Hematopoietic multipotent progenitor cell (in vitro differentiated cells): ENCODE measurements at places on chromosomes 2 and 18.

DNA sequence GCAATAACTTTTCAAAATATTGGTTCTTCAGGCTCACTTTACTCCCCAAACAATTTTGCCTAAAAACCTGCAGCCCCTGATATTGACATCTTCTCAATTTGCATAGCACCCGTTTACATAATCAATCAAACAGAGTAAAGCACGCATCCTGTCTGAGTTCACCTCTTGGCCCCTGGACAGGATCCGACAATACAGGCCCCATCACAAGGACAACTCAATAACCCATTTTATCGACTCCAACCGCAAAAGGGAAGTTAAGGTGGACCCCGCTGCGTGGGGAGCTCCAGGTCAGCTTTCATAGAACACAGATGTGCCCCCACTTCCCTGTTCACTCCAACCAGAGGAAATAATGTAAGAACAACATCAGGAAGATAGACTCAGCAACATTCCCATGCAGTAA lies 44.7 kb downstream of the TTC32 start:
- no peak for DNase-seq

GRCh38 chr18:57660961-57661360 lies 39.3 kb upstream of the NARS1 start:
- no peak for DNase-seq

GRCh38 chr18:79679552-79680099 lies at the start of gene CTDP1:
TSS of gene CTDP1 (plus strand) at chr18:79679803. CDS start at chr18:79679948, 145 bp downstream.
- peak; percentile 96 for DNase-seq

GRCh38 chr18:30358555-30358954 lies 684.0 kb downstream of the DSC3 start:
- no peak for DNase-seq

DNA sequence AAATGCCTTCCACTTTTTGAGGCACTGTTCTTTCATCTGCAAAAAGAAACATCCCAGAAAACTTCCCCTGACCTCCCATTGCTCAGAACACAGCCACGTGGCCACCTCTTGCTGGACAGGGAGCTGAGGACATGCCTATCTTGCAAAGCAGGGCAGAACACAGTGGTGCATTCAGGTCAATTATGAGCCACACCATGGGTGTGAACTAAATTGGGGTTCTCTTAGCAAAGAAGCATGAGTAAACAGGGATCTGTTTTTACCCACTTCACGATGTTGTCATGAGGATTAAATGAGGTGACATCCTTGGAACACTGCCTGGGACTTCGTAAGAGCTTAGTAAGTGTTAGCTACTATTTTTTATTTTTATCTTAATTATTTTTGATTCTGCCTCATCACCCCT lies 25.1 kb downstream of the BMP10 start:
- DNase-seq: no peak

DNA sequence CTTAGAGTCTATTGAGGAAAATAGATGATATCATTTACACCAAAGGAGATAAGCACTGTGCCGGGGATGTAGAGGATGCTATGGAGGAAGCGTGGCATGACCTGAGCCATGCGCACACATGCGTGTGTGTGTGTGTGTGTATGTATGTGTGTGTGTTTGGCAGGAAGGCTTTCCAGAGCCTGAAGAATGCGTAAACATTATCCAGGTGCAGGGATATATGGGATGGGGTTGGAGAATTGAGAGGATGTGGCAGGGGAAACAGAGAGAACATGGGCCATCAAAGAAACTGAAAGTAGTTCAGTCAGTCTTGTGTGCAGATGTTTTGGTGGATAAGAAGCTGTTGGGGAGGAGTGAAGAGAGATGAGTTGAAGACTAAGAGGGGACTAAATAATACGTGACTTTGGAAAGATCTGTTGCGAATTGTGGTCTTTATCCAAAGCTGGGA lies 9.3 kb upstream of the STAT1 start:
- DNase-seq: peak; percentile 33

GRCh38 chr18:70671889-70672565 lies 383.2 kb downstream of the SOCS6 start:
- no peak for DNase-seq

GRCh38 chr2:182646763-182647498 lies 69.1 kb upstream of the DNAJC10 start:
- no peak for DNase-seq

DNA sequence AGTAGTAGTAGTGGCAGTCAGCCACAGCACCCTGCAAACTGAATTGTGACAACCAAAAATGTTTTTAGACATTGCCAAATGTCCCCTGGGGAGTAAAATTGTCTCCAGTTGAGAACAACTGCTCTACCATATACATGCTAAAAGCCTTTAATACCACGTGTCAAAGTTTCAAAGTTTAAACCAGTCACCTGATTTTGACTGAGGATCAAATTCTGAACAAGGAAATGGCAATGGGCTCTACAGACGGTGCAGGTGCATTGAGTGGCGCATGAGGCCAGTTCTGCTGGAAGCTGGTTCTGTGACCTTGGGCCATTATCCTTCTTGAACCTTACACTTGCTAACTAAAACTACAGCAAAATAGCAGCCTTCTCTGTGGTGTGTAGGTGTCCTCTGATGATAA lies 85.0 kb downstream of the LIPG start:
- no peak for DNase-seq

GRCh38 chr18:3294435-3295080 lies 32.6 kb downstream of the MYL12B start:
- no peak for DNase-seq

- DNase-seq: no peak
Observed at GRCh38 chr2:14828968-14829367, 196.5 kb downstream of the LRATD1 start.

DNA sequence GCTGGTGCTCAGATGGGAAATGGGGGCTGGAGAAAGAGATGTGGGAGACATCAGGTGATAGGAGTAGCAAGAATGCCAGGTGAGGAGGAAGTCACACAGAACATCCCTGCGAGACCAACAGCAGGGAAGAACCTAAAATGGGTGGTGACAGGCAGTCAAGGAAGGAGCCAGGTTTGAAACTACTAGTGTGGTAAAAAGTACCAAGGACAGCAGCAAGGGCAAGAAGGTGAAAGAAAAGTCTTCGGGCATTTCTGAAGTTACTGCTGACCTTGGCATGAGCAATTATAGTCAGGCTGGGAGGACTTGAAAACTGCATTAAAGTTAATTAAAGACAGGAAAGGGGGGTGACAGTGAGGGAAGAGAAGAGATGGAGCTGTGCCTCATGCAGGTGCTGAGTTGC lies 410.4 kb downstream of the RAD51AP2 start:
- DNase-seq: no peak

- DNase-seq: peak; percentile 58
Observed at GRCh38 chr2:227415538-227416424, 28.0 kb upstream of the SCYGR1 start.

GRCh38 chr2:2400286-2401038 lies 69.4 kb upstream of the MYT1L start:
- DNase-seq: no peak

DNA sequence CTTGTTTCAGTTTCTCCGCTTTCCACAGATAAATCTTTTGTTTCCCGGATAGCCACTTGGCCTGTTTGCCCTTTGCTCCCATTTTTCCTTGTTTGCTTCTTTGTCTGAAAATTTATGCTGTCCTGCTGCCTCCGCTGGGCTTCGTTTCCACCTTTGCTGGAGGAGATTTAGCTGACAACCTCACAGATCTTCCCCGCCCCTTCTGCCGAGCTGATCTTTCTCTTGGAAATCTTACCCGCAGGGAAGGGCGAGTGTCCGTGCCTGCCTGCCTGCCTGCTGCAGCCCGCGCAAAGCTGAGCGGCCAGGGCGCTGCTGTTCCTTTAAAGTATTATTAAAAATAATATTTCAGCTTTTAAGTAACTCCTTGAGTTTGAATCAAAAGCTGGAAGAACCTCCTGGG lies 1.4 kb upstream of the XRCC5 start:
- no peak for DNase-seq

DNA sequence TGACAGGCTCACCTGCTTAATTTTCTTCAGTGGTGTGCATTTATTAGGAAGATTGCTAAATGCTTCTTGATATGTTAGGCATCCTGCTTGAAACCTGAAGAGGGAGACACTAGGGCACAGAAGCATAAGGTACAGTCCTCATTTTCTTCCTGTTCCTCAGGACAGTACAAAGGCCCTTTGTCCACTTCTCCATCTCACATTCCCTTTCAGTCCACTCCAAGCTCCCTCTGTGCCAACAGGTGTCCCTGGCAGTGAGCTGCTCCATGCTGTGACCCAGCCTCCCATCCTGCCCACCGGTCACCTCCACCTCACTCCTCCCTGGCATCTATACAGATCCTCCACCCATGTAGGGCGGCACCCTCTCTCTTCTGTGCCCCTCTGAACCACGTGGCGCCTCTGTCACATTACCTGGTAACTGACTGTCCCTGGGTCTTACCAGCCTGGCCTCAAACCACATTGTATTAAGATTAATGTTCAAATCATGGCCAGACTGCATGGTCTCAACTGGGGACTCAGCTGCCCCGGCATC lies 162.8 kb downstream of the VAPA start:
- DNase-seq: no peak

DNA sequence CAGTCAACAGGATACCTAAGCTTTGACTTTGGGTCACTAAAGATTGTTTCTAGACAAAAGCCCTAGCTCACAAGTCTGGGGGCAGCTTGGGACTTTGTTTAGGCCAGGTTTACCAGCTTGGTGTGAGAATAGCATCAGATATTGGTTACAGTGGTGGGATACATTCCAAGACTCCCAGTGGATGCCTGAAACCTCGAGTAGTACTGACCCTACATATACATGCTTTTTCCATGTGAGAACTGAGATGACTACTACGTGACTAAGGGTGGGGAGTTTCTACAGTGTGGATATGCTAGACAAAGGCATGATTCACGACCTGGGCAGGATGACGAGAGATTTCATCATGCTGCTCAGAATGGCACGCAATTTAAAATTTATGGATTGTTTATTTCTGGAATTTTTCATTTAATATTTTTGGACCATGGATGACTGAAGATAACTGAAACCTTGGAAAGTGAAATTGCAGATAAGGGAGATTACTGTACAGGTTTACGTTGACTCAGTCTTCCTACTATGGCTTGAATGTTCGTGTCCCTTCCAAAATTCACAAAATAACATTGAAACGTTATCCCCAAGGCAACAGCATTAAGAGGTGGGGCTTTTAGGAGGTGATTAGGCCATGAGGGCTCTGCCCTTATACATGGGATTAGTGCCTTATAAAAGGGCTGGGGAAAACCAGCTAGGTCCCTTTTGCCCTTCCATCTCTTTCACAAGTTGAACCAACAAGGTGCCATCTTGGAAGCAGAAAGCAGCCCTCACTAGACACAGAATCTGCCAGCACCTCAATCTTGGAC lies 50.2 kb upstream of the CTAGE1 start:
- no peak for DNase-seq

GRCh38 chr2:72367530-72368225 lies 220.0 kb upstream of the CYP26B1 start:
- DNase-seq: no peak

DNA sequence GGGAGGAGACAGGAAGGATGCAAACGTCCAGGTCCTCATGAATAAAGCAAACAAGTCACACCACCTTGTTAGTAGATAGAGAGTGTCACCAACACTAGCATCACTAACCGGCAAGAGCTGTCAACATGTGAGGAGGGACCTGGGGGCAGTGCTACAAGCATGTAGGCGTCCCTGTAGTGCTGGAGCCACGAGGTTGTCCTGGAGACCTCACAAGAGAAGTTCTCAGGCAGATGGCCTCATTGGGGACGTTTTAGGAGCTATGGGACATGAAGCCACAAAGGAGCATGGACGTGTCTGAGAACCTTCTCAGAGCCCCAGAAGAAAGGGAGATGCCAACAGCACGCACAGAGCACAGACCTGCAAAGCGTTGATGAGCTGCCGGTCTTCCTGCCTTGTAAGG lies 70.0 kb downstream of the COL6A3 start:
- DNase-seq: no peak

GRCh38 chr18:6107794-6108193 lies 212.5 kb upstream of the TMEM200C start:
- DNase-seq: no peak

DNA sequence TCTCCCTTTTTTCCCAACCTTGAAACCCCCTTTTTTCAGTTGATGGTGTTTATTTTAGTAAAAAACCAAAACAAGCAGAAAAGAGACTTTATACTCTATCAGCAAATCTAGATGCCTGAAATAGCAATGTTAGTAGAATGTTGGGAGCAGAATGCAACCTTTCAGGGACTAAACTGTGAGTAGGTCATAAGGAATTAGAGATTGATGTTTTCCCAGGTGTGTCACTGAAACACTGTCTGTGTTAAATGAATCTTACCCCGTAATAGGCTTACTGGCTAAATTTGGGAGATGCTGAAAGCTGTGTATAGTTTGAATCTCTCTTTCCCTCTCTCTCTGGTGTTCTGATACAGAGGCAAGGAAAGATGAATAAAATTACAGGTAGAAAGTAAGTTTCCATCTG lies 43.8 kb downstream of the AGFG1 start:
- DNase-seq: no peak

DNA sequence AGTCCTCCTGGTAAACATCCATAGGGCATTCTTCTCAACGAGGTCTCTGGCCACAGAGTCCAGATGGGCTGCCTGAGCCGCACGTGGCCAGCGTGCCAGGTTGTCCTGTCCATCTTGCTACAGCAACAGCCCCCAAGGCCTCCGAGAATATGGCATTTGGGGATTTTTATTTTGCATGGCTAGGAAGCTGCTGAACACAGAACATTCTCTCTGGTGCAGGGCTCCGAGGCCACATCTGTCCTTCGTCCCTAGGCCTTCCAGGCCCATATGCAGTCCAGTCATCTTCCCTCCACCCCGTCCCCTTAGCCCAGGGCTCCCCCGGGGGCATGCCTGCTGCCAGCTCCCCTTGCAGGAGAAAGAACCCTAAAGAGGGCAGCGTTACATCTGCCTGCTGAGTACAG lies 2.3 kb downstream of the HDAC4 start:
- DNase-seq: no peak

DNA sequence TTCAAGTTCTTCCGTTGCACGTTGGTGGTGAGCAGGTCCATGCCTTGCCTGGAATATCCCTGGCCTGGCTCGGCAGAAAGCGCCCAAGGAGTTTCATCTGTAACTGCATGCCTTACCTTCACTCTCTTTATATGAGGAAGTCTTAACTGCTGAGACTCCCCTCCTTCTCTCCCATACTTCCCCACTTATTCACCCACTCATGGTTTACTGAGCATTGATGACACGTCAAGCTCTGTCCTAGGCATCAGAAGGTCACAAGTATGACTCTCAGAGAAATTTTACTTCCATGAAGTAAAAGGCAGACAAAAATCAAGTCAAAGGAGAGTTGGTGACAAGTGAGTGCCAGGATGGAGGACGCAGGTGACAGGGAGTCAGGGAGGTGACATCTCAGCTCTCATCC lies 68.2 kb downstream of the TBC1D8 start:
- no peak for DNase-seq

GRCh38 chr2:170846314-170846713 lies 29.6 kb downstream of the GAD1 start:
- no peak for DNase-seq

DNA sequence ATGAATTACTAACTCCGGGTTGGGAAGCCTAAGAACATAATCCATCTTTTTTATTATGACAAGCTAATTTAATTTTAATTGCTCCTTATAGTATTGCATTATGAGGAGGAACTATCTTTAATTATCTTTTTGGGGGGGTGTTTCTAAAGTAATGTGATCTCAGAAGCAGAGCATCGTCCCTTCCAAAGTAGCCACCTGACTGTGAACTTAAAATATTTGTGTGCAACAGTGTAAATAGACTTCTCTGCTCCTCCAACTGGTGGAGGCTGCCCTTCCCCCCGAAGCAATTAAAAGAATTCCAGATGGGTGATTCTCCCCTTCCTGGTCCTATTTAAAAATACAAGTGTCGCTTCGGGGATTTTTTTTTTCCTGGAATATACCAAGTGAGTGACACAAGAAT lies 55.7 kb downstream of the TCF7L1 start:
- no peak for DNase-seq
